ENCODE measurements at places on chromosomes 1 and 21.

DNA sequence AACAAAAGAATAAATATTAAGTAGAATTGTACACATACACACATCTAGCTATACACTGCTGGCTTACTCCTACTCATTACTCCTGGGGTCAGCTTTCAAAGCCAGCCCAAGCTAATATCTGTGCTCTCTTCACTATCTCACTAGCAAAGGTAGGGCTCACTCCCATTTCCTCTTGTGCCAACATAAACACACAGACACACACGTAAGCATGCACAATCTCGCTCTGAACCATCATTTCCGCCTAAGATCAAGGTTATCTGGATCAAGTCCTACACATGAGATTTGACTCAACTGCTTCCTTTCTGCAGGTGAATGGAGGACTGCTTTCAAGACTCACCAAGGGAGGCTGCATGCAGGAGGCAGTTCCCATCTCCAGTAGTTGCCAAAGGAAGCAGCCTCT, 28.8 kb upstream of the MTMR11 start:
- DNase-seq, result no peak

DNA sequence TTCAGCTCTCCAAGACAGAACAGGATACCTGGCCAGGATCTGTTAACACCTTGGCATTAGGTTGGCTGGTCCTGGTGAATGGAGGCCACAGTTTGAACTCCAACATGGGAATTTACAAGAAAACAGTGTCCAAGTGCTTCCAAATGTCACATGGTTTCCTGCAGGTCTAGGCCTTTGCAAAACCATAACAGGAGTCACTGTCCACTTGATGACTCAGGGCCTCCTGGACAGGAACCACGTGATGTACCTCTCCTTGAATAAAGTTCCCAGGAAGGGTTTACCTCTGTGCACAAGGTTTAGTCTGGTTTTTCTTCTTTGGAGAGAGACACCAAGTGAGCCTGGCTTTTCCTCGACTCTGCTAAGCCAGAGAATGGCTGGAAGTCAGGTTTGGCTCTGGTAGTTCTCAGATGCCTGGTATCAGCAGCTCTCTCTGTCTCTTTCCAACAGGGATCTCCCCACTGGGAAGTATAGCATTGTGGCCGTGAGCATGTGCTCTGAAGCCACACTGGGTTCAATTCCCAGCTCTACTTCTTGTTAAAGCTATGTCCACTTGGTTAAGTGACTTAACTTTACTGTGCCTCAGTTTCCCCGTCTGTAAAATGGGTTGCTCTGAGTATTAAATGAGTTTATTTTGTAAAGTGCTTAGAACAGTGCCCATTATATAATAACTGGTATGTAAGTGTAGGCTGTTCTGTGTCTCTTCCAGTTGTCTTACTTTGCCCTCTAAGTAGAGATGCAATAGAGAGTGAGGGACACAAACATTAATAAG, 27.3 kb upstream of the TMEM61 start:
- no peak for DNase-seq

DNA sequence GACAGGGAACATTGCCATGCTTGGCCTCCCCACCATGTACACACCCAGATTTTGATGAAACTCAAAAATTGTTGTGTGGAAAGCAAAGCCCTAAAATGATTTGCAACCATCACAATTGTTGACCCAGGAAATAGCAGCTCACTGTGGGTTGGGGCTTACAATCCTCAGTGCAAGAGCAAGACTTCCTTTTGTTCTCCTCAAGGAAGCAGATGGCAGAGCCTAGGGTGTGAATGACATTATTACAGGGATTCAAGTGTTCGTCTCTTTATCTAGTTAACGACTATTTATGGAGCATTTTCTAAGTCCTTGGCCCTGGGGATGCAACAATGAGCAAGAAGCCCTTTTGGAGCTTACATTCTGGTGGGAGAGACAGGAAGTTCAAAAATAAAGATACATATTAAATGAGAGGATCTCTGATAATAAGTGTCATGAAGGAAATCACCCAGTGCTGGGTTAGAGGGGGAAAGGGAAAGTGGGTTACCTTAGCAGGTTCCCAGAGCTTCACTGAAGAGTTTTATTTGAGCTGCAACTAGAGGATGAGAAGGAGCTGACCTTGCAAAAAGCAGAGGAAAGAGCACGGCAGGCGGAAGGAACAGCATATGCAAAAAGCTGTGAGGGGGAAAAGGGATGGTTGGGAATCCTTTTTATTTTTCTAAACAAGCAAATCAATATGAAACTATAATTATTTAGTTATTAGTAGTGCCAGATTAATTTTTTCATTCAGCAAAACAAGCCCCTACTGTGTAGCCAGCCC, 38.5 kb upstream of the ID3 start:
- no peak for DNase-seq

DNA sequence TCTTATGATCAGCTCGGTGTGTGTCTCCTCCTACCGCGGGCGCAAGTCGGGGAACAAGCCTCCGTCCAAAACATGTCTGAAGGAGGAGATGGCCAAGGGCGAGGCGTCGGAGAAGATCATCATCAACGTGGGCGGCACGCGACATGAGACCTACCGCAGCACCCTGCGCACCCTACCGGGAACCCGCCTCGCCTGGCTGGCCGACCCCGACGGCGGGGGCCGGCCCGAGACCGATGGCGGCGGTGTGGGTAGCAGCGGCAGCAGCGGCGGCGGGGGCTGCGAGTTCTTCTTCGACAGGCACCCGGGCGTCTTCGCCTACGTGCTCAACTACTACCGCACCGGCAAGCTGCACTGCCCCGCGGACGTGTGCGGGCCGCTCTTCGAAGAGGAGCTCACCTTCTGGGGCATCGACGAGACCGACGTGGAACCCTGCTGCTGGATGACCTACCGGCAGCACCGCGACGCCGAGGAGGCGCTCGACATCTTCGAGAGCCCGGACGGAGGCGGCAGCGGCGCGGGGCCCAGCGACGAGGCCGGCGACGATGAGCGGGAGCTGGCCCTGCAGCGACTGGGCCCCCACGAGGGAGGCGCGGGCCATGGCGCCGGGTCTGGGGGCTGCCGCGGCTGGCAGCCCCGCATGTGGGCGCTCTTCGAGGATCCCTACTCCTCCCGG, 1.5 kb downstream of the KCNC4 start:
- DNase-seq, result no peak

GRCh38 chr1:55974714-55975441, 604.5 kb downstream of the PLPP3 start:
- no peak for DNase-seq

DNA sequence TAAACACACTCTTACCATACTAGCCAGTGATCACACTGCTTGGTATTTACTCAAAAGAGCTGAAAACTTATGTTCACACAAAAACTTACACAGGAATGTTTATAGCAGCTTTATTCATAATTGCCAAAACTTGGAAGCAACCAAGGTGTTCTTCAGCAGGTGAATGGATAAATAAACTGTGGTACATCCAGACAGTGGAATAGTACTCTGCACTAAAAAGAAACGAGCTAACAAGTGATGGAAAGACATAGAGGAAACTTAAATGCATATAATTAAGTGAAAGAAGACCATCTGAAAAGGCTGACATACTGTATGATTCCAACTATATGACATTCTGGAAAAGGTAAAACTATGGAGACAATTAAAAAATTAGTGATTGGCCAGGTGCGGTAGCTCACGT, 20.7 kb upstream of the PDIK1L start:
- no peak for DNase-seq

Measured in foreskin melanocyte (primary cell).